ENCODE measurements at places on chromosomes 6 and 20. TPM values are rescaled to one million over a fixed set of nuclear protein-coding genes. Genes with fewer than 3 reads are reported as not detected.

Gene SLC16A10
- total RNA-seq: 0.40 TPM

Gene MYO6
- 4.1 TPM for total RNA-seq

DNA sequence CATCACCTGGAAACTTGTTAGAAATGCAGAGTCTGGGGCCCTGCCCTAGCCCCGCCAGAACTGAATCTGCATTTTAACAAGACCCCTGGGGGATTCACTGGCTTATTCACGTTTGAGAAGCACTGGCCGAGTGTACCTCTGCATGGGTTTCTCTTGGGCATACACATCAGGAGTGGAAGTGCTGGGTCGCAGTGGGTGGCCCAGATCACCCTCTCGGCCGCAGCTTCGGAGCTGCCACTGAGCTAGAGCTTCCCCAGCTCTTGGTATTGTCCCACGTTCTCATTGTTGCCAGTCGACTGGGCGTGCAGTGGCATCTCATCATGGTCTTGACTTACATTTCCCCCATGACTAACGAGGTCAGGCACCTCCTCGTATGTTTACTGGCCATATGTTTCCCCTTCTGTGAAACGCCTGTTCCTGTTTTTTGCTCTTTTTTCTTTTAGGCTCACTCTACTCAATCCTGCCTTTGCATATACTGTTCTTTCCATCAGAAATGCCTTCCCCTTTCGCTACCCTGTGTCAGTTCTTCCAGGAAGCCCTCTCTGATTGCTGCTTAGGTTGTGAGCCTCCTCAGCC, 3.0 kb upstream of the DLGAP4 start:
- no peak for DNase-seq

DNA sequence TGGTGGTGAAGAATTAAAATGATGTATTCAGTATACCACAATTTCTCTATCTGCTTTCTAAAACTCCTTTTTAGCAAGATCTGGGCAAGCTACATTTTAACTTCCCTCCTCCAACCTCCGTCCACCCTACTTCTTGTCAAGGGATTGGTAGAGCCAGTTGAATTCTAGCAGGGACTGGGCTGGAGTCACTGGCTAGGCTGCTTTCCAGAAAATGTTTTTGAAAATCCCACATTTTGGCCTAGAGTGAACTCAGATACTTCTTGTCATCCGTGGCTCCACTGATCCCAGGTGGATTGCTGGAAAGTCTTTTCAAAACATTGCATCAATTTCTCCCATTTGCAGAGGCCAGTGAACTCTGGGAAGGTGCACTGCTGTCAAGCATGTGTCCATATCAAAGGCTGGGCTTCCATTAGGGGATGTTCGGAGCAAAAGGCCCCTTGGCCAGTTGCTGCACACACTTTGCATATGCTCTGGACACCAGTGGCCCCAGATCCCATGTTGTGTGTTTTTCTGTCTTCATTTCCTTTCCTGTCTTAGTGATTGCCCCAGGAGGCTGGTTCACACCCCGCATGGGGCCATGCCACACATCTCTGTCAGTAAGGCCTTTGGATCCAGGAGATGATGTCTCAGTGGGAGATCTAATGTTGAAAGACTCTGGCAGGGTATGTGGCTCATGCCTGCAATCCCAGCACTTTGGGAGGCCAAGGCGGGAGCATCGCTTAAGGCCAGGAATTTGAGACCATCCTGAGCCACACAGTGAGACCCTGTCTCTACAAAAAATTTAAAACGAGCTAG, 11.3 kb upstream of the KCNK16 start:
- no peak for DNase-seq

DNA sequence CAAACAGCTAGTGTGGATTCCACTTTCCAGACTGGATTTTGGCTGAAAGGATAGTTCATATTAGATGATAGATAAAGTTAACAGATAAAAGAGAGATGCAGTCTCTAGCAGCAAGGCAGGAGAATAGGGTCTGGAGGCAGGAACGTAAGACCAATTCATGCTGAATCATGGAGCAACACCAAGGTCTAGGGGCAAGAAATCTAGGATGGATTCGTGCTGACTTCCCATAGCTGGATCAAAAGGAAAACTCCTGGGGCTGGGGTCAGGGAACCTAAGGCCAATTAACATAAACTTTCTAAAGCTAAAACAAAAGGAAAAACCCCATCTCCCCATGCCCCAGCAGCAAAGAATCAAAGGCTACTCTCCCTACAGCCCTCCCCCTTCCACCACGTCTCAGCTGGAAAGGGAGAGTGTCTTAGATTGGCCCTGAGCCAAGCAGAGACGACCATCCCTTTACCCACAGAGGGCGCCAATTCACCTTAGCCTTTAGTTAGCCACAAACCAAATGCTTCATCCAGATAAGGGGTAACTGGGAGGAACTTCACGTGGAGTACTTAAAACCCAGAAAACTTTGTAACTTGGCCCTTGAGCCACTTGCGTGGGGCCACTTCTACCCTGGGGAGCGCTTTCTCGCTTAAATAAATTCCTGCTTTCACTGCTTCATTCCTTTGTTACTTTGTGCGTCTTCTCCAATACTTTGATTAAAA, 7.6 kb downstream of the TREM1 start:
- peak; percentile 22 for DNase-seq

DNA sequence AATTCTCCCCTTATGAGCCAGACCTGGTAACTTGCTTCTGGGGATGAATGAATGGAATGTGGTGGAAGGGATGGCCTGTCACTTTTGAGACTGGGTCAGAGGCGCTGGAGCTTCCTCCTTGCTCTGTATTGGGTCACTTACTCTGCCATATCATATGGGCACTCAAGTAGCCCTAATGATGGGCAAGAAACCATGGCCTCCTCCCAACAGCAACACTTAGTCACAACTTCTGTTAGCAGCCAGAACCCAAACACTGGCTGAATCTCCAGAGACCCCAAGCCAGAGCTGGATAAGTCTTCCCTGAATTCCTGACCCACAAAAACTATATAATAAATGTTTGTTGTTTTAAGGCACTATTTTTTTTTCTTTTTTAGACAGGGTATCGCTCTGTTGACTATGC, 5.5 kb downstream of the E2F1 start:
- peak; percentile 80 for DNase-seq

GRCh38 chr6:111874025-111874415, 768 bp upstream of the FYN start:
- DNase-seq: no peak

DNA sequence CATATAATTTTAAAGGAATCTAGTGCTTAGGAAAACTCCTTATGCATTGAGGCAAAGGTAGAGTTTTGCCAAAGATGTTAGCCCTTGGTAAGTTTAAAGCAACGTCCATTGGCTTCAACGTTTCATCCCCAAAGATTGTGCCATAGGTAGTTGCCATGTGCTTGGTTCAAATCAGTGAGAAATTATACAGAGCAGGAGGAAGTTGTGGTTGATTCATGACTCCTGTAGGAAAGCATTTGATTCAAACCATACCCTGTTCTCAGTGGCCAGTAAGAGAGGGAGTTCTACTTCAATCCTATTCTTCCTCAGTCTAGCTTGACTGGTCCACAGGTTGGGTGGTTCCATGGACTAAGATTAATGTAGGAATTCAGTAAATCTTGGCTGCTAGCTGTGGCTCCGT, 535.6 kb downstream of the QKI start:
- no peak for DNase-seq

Measured in MG63 (cell line).